Neuronal stem cell (in vitro differentiated cells): ENCODE measurements at places on chromosomes 12 and 14.
A peak's percentile ranks its signal among the peaks of the same experiment; 100 is the strongest.

DNA sequence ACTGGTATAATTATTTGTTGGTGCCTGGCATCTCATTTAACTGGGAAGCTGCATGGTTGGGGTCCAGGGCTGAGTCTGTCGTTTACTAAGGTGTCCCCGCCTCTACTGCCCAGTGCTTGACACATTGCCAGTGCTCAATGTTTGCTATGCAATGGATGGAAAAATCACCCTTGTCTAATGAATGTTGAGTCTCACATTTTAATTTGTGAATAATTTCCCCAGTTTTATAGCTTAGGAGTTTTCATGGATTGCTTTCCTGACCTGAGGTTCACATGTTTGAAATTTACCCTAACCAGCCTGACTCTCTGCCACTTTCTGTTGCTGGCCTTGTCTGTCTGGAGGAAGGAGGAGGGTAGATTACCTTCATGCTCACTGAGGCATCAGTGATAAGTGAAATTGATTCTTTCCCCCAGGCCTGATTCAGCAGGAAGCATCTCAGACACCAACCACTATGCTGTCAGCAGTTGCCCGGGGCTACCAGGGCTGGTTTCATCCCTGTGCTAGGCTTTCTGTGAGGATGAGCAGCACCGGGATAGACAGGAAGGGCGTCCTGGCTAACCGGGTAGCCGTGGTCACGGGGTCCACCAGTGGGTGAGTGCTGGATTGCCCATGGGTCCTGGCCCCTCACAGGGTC is 2.4 kb downstream of the DHRS2 start:
- DNase-seq, result no peak

GRCh38 chr12:53070877-53071492 is 8.2 kb downstream of the SPRYD3 start:
- DNase-seq, result no peak

DNA sequence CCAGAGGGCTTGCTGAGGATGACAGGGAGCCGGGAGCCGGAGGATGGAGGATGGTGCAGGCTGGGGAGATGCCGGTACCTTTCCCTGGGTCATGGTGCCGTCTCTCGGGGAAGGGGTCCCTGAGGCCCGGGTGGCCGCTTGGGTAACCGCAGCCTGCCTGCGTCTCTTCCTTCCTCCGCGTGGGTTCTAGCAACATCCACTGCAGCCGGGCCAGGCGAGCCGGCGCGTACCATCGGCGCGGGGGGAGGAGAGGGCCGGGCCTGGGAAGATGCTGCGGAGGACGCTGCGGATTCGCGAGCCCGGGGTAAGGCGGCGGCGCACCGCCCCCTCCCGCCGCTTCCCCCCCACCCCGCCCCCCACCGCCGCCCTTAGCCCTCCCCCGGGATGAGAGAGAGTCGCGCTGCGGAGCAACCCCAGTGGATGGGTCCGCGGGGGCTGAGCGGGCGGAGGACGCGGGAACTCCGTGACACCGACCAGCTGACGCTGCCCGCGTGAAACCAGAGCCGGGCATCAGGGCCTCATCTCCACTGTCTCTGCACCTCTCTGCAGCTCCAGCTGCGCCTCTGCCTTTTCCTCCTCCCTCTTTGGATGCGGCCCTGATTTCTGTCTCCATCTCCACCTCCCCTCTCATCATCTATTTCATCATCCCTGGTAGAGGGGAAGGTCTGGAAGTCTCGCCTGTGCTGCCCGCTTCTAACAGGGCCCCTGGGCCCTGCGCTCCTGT is at the start of gene FAIM2:
Gene FAIM2 (minus strand): TSS at position 201 of the 724 bp plus-strand sequence. CDS start 108 bp downstream, at position 93.
- DNase-seq, result no peak

GRCh38 chr12:95742586-95742985 is 48.0 kb downstream of the NTN4 start:
- DNase-seq, result no peak

- DNase-seq, result peak; percentile 82
Observed at GRCh38 chr12:121795034-121795968, 1.8 kb upstream of the RHOF start.

DNA sequence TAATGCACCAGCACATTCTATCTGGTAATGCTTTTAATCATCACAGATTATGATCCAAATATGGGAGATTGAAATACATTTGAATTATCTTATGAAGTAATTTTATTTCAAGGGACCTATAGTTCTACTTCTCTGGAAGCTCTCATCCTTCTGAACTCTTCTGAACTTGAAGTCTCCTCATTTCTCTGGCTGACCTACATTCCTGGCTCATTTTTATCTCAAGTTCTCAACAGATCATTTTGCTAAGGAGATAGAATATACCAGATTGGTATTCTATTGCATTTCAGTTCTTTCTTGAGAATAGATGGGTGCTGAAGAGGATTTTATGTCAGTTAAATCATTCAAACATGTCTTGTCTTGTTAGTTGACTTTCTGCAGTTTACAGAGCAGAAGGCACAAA is 7.9 kb downstream of the HMGA2 start:
- DNase-seq, result no peak

GRCh38 chr12:95804291-95804690 is 13.7 kb upstream of the NTN4 start:
- no peak for DNase-seq

DNA sequence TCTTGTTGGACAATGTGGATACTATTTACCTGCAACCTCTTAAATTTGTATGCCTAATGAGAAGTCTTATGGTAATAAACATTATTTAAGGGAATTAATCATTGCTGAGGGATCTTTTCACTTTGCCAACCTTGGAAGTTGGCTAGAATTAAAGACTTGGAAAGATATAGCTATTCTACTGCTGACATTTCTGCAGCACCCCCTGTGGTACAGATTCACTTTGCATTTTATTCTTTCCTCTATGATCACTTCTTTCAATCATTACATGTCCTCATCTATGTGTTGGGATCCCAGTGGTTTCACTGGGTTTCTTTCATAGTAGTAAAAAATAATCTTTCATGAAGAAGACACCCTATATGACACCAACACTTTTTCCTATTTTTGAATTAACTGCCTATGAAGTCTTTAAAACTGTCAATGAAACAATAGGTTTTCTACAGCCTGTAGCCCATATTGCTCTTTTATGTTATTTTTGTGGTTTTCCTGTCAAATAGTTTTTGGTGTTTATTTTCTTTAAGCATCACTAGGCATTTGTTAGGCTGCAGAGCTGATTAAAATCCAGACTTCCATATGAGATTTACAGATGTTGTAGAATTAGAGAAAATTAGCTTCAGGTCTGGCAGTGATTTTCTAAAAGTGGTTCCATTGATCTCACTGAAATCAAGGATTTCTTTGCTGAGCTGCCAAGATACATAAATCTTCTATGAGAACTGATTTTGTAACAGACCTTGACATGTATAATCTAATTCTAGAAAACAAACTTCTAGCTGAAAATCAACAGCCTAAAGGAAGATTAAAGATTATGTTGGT is 256.1 kb downstream of the NAV3 start:
- no peak for DNase-seq

DNA sequence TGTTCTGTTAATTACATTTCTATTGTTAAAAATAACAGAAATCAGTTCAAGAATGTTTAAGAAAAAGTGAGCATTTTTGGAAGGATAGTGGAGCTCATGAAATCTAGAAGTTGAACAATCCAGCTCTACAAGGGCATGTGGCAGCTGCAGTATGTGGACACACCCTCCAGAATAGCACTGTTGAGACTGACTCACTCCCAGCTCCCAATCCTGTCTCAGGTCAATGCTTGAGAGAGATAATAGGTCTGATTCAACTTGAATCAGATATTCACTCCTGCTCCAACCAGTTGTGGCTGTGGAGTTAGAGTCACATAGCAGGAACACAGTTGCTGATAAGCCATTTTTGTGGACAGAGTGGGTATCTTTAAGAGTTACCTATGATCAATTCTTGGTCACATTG is 113.0 kb upstream of the NTF3 start:
- DNase-seq, result no peak

GRCh38 chr12:7581625-7582024 is 78.0 kb upstream of the CD163 start:
- DNase-seq, result no peak

- peak; percentile 20 for DNase-seq
Observed at GRCh38 chr12:41189395-41190251, 1.5 kb downstream of the PDZRN4 start.

DNA sequence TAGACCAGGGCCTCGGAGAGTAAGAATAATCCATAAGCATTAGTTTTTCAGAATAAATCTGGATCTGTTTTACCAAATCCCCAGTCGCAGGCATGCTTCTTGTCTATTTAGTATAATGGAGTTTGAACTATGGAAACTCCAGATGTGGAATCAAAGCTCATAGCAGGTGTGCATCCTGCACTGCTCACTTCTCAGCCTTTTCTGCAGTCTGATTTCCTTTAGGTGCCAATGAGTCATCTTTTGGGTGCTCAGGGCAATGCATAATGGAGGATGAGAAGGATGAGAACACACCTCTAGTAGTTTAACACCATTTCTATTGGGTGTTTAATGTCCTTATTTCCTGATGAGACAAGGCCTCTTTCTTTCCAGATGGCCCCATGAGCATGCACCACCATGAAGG is 961.2 kb downstream of the TMEM121 start:
- no peak for DNase-seq

DNA sequence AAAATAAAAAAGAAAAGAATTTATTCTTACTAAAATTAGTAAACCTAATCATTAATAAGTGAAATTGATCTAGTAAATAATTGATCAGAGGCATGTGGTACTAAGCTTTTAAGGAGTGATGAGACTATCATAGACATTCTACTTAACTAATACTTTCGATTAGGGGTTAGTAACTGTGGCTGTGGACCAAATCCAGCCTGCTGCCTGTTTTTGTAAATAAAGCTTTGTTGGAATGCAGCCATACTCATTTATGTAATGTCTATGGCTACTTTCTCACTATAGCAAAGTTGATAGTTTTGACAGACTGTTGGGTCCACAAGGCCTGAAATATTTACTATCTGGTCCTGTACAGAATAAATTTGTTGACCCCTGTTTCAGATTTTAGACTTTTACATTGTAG is 63.2 kb downstream of the PLEKHA5 start:
- DNase-seq, result no peak

DNA sequence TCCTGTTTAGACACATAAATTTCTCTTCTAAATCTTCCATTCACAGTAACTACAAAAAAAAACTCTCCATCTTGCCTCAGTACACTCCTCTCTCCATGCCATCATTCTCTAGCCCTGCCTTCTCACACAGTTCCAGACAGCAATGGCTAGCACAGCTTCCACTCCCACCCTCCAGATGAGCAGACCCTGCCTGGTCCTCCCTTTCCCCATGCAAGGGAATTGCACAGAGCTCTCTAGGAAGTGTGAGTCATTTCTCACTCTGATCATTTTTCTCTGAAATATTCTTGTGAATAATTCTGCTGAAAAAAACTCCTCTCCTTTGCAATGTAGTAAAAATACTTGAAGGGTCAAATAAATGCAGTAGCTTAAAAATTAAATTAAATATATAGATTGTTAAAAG is 170.6 kb downstream of the BMP4 start:
- DNase-seq, result no peak

DNA sequence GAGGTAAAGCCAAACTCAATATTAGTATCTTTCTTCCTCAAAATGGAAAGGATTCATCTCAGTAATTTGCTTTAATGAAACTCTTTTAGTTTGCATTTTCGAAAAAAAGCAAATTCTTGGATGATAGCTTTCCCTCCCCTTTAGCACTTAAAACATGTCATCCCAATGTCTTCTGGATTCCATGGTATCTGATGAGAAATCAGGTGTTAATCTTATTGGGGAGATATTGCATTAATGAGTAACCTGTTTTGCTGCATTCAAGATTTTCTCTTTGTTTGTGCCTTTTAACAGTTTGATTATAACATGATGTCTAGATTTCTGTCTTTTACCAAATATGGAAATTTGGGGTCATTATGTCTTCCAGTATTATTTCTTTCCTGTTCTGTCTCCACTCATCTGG is 405.1 kb upstream of the FOXG1 start:
- no peak for DNase-seq

- no peak for DNase-seq
Observed at GRCh38 chr12:109711596-109712461, 1.8 kb upstream of the FAM222A start.

DNA sequence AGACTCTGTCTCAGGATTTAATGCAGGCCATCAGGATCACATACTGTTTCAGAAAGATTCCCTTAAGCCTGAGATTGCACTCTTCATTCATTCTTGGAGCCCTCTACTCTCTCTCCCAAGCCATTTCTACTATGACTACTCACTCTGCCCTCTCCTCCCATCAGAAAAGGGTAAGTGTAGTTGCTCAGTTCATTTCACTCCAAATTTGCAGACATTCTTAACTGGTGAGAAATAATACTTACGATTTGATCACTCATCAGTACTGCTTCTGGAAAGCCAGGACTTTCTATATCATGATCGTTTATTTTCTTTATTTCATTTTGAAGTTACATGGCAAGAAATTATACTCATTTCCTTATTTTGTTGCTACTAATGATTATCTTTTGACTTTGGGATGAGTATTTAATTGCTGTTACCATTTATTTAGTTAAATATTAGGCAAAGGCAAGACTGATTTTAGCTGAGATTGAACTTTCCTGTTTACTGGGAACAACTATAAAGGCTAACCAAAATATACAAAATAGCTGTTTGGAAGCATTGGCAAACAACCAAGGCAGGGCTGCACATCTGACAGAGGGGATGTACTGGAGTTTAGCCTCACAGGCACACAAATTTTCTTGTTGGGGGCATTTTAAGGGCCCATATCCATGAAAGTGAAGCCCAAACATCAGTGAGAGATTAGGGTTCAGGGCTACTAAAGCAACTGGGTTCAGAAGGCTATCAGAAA is 4.1 kb upstream of the RERG start:
- no peak for DNase-seq

DNA sequence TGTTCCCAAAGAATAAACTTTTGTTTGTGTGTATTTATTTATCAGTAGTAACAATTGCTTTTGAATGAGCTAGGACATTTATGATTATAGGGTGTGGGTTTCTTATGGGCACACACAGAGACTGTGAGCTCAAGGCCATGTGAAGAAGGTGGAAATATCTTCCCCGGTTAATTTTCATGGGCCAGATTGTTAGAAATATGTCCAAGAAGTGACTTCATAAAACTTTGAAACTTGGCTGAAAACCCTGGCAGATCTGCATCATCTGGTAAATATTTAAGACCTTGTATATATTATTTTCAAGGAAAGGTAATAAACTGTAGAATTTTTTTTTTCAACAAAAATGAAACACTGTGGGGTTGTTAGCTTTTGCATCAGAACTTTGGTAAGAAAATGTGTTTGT is 53.5 kb upstream of the RNU6-8 start:
- DNase-seq, result no peak

- no peak for DNase-seq
Observed at GRCh38 chr12:68452078-68452715, 120.0 kb upstream of the MDM1 start.

GRCh38 chr14:72023128-72024042 is 91.2 kb downstream of the RGS6 start:
- no peak for DNase-seq
